ENCODE measurements at places on chromosomes 12 and 14. TPM values are rescaled to one million over a fixed set of nuclear protein-coding genes. Genes with fewer than 3 reads are reported as not detected.

The KERA gene
- total RNA-seq, result not detected

The TAS2R50 gene
- total RNA-seq, result 0.96 TPM

The SERPINA6 gene
- 0.07 TPM for total RNA-seq

- no peak for DNase-seq
These were observed 41.3 kb upstream of the TMTC2 start for GRCh38 chr12:82645414-82645813.

- DNase-seq, result no peak
These were observed 20.0 kb downstream of the CKAP4 start for GRCh38 chr12:106227641-106228319.

GRCh38 chr12:106861984-106862916 lies 87.8 kb downstream of the RIC8B start:
- DNase-seq, result no peak

Measured in kidney epithelial cell (primary cell).